ENCODE measurements at places on chromosomes 3 and 15. TPM values are rescaled to one million over a fixed set of nuclear protein-coding genes. Genes with fewer than 3 reads are reported as not detected.

GRCh38 chr15:67836134-67836455, 3.8 kb downstream of the RNU6-1 start:
- no peak for DNase-seq

- peak; percentile 53 for DNase-seq
These were observed 420 bp upstream of the TMIE start for GRCh38 chr3:46700772-46701171.

DNA sequence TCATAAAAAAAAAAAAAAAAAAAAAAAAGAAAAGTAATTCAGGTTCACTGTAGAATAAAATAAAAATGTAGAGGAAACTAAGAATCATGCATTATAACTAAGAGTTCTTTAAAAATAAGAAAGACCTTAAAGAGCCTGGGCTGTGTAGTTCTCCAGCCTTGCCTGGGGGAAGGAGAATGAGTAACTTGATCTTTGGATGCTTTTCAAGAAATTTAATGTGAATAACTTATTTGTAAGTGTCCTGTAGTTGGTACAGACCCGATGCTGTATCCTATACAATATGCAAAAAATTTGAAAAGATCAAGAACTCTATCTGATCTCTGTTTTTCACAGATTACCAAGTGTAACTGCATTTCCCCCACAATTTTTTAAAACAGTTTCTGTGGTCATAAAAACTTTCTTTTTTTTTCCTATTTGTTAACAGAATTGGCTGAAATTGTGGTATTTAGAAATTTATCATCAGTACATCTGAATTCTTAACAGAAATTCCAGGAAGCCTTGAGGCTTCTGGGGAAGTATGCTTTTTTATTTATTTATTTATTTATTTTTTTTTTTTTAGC, 195.3 kb downstream of the THRB start:
- no peak for DNase-seq

- DNase-seq: no peak
These were observed 8.1 kb downstream of the EDEM1 start for GRCh38 chr3:5195605-5196004.

GRCh38 chr3:54358969-54359694, 236.8 kb downstream of the CACNA2D3 start:
- DNase-seq: no peak

- DNase-seq: no peak
These were observed 8.5 kb upstream of the CHMP2B start for GRCh38 chr3:87218560-87218959.

DNA sequence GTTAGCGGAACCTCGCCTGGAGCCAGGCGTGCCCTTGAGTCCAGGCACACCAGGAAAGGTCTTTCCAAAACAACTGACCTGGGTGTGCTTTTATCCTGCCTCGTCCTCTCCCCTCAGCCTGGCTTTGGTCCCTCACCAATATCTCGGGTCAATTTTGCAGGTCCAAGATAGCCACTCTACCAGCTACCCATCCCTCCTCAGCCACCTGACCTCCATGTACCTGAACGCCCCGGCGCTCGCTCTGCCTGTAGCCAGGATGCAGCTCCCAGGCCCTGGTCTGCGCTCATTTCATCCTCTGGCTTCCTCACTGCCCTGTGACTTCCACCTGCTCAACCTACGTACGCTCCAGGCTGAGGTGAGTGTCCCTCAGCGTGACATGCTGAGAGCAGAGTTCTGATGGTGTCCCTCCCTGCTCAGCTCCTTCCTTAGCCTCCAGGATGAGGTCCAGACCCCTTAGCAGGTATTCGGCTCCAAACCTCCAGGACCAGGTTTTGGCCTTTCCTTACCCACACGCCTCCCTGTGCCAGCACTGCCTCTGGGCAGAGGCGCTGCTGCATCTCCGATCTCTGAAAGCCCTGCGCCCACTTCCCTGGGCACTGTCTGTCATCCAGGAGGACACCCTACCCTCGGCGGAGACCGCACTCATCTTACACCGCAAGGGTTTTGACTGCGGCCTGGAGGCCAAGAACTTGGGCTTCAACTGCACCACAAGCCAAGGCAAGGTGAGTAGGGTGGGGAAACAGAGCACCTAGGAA, 14.1 kb downstream of the HDDC3 start:
- DNase-seq: no peak

DNA sequence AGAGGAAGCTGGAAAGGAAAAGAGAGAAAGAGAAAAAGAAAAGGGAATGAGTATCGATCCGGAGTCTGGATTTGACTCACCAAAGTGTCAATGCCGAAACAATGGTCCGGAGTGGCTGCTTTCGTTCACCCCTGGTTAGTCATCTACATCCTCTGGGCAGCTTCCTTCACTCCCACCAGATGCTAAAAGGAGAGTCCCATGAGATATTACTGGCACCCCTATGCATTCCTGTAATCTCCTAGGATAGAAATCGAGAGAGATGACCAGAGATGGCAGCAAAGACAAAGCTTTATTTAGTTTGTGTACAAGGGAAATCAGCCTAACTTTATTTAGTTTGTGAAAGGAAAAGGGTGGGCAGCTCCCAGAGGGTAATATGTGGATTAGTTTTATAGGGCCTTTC, 622.2 kb downstream of the ZPLD1 start:
- DNase-seq: no peak

- DNase-seq: peak; percentile 51
These were observed 55.2 kb upstream of the CHRNA7 start for GRCh38 chr15:31974855-31975829.

- DNase-seq: no peak
These were observed 10.3 kb downstream of the PFKFB4 start for GRCh38 chr3:48546203-48546829.

- DNase-seq: no peak
These were observed 18.7 kb downstream of the PDE8A start for GRCh38 chr15:85000189-85000864.

GRCh38 chr15:39130556-39131379, 450.1 kb upstream of the THBS1 start:
- DNase-seq: no peak

DNA sequence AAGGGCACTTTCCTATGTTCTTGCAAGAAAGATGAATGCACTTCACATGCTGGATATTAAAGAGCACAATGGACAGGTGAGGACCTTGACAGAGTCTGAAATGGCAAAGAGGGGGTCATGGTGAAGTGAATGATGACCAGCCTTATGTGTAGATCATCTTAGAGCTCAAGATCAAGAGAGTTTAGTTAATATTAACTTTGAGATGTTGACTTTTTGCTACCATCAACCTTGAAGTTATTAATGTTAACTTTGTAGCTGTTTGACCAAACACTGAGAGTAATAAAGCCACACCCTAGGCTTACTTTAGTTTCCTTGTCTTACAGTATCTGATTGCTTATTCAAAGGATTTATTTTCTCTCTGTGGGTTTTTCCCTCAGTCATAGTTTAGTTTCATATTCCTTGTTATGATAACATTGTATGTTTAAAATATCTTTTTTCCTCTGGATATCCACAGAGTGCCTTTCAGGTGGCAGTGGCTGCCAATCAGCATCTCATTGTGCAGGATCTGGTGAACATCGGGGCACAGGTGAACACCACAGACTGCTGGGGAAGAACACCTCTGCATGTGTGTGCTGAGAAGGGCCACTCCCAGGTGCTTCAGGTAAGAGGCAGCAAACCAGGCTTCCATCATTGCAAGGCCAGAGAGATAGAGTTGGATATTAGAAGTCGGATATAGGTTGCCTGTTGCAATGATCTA, 5.4 kb downstream of the NFKBIZ start:
- peak; percentile 74 for DNase-seq

GRCh38 chr3:154792828-154793227, 287.3 kb upstream of the MME start:
- DNase-seq: no peak

The ISL2 gene
- total RNA-seq: 8.1 TPM

The UBP1 gene
- 22.4 TPM for total RNA-seq

The SPRED1 gene
- total RNA-seq: 11.2 TPM

The PDHB gene
- 86.1 TPM for total RNA-seq

The LRRC2 gene
- not detected for total RNA-seq

The GRIP2 gene
- total RNA-seq: 0.68 TPM

The CIAO2A gene
- total RNA-seq: 139 TPM

The PLEKHO2 gene
- total RNA-seq: 10.4 TPM
